Urinary bladder (tissue), 4 donors: ENCODE measurements at places on chromosomes 7 and 10. TPM values are rescaled to one million over a fixed set of nuclear protein-coding genes. Genes with fewer than 3 reads are reported as not detected.

DNA sequence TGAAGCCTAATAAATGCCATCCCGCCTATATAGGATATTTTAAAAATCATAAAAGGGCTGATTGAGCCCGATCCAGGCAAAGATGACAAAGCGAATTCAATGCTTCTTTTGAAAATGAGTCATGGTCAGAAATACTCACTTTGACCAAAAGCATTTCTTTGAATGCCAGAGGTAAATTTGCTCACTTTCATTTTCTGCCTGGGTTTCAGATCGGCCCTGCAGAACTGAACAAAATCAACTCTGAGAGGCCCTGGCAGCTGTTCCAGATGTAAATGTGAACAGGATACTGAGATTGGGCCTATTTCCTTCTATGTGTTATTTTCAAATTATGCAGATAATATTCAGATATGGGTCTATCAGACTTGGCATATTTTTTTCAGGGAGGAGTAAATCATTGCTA lies 114.8 kb upstream of the ARID5B start:
- DNase-seq, result no peak

GRCh38 chr10:4239186-4239585 lies 454.2 kb upstream of the KLF6 start:
- no peak for DNase-seq

GRCh38 chr7:83866582-83866981 lies 217.6 kb upstream of the SEMA3E start:
- DNase-seq, result no peak

TRPV5 gene
- 0.26 TPM for total RNA-seq

DNA sequence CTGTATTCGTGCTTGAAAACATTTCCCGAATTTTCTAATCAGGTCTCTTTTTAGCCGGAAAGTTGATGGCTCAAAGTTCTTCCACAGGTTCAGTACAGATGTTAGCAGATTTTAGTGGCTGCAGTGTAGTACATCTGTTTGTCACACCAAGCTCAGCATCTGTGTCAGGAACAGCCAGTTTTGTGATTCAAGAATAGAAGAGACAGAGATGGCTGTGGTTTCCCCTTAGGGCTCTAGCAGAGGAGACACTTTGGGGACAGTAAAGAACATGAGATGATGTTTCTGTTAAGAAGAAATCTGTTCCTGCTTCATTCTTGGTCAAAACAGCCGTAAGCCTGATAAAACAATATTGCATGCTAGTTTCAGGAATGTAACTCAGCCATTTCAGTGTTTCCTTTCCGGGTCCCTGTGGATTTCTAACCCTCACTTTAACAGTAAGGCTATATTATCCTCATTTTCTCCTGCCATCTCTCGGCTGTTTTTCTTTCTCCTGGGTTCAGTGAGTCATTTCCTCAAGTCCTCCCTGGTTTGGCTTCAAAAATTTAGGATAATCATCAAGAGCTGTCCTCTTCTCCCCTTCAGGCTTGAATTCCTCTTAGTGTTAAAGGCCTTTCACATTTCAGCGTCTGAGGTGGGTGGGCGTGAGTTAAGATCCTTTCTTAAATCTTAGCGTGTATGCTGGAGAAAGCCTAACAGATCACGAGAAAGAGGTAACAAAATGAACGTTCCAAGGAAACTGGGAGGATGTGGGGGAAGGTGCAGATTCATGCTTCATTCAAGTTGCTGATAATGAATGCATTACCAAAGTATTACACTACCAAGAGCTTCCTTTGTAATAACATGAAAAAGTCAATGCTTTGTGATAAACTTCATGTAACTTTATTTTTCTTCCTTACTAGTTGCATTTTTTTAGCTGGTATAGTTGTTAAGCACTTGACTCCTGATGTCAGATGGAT lies 37.1 kb upstream of the BICC1 start:
- no peak for DNase-seq

- DNase-seq, result no peak
Measured at GRCh38 chr10:94065362-94065761, 71.6 kb downstream of the PLCE1 start.

GRCh38 chr10:50653142-50653541 lies 29.4 kb upstream of the SGMS1 start:
- DNase-seq, result no peak

- peak; percentile 62 for DNase-seq
Measured at GRCh38 chr7:47179812-47180515, 401.9 kb downstream of the TNS3 start.

NPY4R gene
- total RNA-seq, result 0.16 TPM

CPED1 gene
- total RNA-seq, result 78.4 TPM

DNA sequence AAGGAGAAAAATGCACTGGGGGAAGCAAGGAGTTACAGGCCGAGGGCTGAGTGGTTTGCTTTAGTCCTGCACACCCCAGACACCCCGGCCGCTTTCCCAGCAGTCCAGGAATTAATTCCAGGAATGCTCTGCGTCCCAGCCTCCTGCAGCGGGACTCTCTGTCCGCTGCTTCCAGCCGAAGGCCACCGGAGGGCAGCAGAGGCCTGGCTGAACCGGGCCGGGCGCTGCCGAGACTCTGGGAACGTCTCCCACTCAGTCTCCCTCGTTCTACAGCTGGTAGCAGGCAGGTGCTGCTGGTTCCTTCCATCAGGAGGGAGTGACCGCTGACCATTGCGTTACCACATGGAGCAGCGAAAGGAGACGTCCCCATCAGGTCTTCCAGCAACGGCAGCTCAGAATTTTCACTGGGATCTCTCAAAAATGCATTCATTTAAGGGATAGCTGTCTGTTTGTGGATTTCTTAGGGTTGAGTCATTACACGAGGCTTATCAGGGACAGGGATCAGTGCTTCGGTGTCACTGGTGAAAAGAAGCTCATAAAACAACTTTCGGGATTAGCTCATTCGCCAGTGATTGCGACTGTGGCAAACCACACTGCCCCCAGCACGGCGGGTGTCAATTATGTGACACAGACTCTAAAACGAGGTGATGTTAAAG lies 24.9 kb upstream of the PITRM1 start:
- DNase-seq, result peak; percentile 26

CYP17A1 gene
- total RNA-seq, result not detected

SPDYE11 gene
- total RNA-seq, result not detected

DNA sequence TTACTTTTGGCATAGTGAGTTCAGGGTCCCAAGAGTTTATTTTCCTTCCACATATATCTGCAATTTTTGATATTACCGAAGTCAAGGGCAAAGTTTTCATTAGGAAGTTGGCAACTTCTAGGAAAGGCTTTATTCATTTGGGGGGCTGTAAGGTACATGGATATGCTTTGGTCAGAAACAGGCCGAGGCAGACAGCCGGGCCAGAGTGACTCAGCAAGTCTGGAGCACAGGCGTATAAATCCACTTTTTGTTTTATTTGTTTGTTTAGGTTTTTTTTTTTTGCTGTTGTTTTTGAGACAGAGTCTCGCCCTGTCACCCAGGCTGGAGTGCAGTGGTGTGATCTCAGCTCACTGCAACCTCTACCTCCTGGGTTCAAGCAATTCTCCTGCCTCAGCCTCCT lies 3.7 kb downstream of the ZNF680 start:
- DNase-seq, result no peak

ADRB1 gene
- 1.7 TPM for total RNA-seq

DNA sequence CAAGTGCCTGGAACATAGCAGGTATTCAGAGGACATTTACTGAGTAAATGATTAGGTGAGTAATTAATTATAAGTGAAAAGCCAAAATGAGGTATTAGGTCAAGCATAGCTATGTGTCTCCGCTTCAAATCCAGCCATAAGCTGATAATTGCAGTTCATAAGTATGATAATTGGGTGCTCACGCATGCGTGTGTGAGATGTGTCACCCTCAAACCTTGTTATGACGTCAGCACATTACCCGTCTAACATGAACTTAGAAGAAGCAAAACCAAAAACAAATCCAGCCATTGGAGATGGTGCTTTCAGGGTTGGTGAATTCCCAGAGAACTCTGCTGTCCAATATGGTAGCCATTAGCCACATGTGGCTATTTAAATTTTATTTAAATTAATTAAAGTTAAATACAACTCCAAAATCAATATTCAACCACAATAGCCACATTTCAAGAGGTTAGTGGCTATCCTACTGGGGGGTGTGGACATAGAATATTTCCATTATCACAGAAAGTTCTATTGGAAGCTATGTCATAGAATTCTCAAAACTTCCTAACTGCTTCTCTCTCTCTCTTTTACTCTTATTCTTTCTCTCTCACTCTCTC lies at the start of gene CPA5:
Gene CPA5 (plus strand): TSS at position 546 of the 596 bp plus-strand sequence. CDS start 1,670 bp downstream, outside the sequence.
- no peak for DNase-seq

DNA sequence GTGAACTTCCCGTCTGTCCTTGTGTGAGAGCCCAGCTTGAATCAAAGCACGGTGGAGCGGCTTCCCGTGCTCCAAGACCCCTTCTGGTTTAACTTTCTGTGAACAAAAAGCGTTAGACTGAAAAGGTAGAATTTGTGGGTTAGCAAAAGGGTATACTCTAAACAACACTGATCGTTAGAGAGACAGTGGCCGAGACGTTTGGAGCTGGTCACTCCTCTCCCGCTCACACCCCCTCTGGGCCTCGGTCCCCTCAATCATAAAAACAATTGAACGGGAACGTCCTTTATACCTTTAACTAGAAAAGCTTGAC lies 502 bp downstream of the PRKRIP1 start:
- no peak for DNase-seq

GRCh38 chr10:26386781-26387180 lies 51.4 kb upstream of the APBB1IP start:
- DNase-seq, result no peak

DNA sequence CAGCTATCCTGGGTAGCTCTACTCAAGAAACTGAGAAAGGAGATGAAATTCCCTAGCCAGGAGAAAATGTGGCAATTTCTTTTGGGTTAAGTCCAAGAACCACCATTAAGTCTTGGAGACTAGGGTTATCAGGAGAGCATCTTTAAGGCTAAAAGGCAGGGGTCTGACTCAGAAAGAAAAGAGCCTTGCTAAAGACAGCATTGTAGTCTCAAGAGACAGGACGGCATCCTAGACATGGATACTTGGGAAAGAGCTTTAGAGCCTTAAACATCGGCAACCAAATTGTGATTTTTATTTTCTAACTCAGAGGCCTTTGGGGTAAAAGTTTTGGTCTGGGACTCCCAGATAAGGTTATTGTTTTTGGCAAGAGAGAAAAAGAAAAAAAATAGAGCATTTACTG lies 83.1 kb downstream of the FAS start:
- DNase-seq, result no peak

DNA sequence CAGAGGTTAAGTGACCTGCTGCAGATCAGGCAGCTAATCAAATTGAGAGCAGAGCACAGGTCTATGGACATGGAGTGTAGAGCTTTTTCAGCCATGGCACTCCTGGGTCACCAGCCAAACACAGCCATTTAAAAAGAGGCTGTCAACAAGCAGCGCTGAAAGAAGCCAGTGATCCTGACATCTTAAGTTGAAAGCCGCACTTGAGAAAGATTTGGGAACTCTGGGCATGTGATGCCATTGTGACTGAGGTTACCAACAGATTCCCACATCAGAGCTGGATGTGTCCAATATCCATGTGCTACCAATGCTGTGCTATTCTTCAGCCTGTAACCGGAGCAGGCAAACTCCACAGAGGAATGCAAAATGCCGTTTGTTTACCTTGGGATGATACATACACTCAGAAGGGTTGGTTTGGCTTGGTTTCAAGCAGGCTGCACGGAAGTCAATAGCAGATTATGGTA lies 56.2 kb upstream of the ABLIM1 start:
- DNase-seq, result peak; percentile 66

DNA sequence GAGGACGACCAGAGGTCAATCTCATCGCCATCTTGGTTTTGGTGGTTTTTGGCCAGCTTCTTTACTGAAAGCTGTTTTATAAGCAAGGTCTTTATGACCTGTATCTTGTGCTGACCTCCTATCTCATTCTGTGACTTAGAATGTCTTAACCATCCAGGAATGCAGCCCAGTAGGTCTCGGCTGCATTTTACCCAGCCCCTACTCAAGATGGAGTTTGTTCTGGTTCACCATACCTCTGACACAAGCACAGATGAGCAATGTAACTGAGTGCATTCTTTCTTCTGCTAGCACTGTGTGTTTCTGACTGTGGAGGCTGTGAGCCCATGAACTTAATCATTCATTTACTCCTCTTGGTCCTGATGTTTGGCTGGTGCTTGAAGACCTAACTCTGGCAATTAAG lies 794.5 kb upstream of the CELF2 start:
- DNase-seq, result no peak

RSBN1L gene
- total RNA-seq, result 58.4 TPM

GRCh38 chr7:134454277-134454676 lies 4.6 kb downstream of the AKR1B1 start:
- no peak for DNase-seq

DNA sequence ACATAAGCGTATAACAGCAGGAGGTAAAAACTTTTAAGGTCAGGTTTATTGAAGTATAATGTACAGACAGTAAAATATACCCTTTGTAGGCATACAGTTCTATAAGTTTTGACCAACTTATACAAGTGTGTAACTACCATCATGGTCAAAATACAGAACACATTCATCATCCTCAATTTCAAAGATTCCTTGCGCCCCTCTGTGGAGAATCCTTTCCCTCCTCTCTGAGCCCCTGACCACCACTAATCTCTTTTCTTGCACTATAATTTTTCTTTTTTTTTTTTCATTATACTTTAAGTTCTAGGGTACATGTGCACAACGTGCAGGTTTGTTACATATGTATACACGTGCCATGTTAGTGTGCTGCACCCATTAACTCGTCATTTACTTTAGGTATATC lies 58.1 kb upstream of the CTTNBP2 start:
- DNase-seq, result no peak

ZNF804B gene
- total RNA-seq, result 1.2 TPM

DNA sequence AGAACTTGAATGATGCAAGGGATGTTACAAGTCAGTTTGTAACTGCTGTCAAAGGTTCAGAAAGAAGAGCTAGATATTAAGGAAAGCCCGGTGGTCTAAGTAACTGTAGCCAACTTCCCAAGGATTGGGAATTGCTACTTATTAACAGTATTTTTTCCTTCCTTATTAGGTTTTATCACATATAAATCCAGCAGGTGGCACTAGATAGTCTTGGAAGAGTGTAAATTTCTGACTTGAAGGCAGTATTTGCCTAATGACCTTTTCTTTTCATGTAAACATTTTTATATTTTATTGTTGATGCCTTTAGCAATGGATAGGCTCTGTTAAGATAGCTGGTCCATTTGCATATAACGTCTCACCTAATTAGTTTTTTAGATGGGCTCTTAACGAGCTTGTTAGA lies 51.2 kb downstream of the ANLN start:
- peak; percentile 2 for DNase-seq

DNA sequence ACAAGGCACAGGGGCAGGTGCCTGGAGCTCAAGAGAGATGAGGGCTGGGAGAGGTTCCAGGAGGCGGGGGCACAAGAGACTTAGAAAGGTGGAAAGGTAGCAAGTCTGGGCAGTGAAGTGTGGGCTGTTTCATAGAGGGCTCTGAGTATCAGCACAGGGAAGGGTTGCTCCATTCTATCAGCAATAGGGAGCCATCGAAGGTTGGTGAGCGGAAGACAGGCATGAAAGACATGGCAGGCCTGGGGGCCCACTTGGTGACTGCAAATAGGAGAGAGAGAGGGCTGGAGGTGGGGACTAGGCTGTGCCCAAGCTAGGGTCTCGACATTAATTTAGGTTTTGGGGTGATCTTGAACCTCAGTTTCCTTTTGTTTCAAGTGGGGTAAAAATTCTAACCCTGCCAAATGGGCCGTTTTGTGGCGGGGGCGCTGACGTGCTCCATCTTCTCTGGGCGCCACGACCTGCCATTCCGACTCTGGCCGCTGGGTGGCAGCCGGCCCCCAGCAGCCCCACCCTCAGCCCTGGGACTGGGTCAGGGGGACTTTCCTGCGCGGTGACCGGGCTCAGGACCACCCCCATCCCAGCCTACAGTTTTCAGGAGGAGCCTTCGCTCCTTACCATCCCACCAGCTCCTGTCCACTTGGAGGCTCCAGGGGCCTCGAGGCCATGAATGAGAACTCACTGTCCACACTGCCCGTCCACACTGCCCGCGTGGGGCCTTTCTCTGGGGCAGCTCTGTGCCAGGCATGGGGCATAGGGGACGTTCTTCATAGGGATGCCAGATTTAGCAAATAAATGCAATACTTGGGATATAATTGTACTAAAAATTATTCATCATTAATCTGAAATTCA lies 37.2 kb upstream of the PCBD1 start:
- DNase-seq, result no peak
